ENCODE measurements at places on chromosomes 4 and X.
A peak's percentile ranks its signal among the peaks of the same experiment; 100 is the strongest.

- no peak for DNase-seq
Measured at GRCh38 chrX:119069128-119069527, 3.7 kb upstream of the CT47C1 start.

DNA sequence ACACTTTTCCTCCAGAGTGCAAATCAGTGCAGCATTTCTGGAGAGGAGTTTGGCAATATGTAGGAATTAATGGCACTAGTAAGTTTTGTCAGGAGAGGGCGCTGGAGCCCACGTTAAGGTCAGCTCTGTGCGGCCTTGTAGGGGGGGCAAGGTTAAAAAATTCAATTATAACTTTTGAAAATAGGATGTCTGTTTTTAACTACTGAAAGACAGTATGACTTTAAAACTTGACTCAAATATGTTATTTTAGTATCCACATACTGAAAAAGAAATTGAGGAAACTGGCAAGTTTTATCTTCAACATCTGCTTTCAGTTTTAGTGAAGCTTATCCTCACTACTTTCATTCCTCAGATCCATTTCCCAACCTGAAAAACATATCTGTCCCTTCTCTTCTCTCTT lies 30.9 kb upstream of the HSD17B13 start:
- peak; percentile 21 for DNase-seq

- no peak for DNase-seq
Measured at GRCh38 chrX:149145845-149146285, 359.2 kb downstream of the IDS start.

DNA sequence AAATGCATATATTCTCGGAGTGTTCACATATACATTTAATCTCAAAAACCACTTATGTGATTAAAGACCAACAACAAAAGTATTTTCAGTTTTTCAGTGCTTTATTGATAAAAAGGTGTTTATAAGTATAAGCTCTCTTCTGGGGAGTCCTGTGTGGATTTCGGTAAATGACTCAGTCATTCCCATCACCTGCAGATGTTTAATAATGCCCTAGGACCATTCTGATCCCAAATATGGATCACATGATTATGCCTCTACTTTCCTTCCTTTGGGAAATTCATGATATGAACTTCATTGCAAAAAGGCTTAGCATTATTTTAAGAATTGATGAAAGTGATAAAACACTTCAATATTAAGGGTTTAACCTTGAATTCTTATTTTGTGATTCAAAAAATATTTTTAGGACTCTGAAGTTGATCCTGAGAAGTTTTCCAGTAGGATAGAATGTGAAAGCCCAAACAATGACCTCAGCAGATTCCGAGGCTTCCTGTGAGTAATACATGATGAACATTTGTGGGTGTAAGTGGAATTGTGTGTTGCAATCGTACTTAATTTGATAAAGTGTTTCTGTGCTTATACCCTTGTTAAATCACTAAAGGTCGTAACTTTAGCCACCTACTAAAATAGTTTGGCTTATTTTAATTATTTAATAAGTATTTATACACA lies 40.2 kb downstream of the ATP10D start:
- no peak for DNase-seq

GRCh38 chr4:3245676-3246075 lies 3.3 kb upstream of the MSANTD1 start:
- no peak for DNase-seq

DNA sequence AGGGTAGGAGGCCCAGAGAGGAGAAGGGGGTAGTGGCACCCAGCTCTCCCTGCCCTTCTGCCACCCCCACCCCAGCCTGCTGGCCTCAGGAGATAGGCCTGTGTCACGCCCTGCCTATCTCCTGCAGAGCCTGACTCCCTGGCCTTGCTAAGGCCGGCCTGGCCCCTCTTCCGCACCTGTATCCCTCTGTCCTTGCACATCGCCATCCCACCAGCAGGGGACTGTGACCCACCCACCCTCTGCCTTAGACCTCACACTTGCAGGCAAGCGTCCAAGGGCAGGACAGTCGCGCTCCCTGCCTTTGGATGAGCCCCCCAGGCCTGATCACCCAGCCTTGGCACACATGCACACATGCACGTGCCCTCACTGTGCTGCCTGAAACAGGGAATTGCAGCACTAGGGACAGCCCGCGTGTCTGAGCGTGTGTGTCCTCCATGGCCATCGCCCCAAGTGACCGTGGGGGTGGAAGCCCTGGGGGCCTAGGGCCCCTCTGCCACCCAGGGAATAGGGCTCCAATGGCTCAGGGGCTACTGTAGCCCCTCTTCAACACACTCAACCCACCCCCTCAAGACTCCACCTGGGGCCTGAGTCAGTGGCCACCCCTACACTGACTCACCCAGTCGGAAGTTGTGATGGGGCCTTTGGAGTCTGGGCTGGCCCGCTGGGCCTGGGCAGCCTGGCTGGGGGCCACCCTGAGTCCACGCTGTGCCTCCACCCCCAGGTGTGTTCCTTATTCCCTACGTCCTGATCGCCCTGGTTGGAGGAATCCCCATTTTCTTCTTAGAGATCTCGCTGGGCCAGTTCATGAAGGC lies 2.1 kb downstream of the SLC6A8 start:
- DNase-seq, result no peak

- DNase-seq, result no peak
Measured at GRCh38 chr4:133513901-133514300, 364.8 kb downstream of the PCDH10 start.

DNA sequence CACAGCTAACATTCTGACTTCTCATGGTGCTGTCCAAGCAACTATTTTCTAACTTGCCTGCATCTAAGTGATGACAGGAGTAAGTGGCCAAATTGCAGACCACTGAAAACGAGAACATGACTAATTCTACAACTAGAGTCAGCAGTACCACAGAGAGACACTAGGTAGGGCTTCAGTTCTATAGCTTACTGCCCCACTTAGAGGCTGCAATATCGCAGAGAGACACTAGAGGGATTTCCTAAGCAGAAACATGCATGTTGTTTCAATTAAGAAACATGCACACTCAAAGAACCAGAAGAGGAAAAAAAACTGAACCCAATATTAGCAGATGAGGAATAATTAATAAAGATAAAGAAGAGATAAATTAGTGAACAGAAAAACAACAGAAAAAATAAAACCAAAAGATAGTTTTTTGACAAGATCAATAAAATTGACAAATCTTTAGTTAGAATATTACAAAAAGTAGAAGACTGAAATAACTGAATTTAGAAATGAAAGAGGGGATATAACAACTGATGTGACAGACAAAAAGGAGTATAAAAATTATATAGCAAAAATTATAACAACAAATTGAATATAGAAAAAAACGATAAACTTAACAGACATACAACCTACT lies 100.8 kb downstream of the SPIN4 start:
- no peak for DNase-seq

- DNase-seq, result no peak
Measured at GRCh38 chrX:41824551-41824950, 98.8 kb downstream of the CASK start.

- DNase-seq, result peak; percentile 23
Measured at GRCh38 chrX:110675886-110676285, 119.7 kb downstream of the CHRDL1 start.

- peak; percentile 2 for DNase-seq
Measured at GRCh38 chr4:84862064-84862463, 104.4 kb downstream of the WDFY3 start.

- no peak for DNase-seq
Measured at GRCh38 chr4:110533940-110534339, 58.0 kb downstream of the ENPEP start.

- no peak for DNase-seq
Measured at GRCh38 chr4:54695337-54695736, 37.6 kb downstream of the KIT start.

DNA sequence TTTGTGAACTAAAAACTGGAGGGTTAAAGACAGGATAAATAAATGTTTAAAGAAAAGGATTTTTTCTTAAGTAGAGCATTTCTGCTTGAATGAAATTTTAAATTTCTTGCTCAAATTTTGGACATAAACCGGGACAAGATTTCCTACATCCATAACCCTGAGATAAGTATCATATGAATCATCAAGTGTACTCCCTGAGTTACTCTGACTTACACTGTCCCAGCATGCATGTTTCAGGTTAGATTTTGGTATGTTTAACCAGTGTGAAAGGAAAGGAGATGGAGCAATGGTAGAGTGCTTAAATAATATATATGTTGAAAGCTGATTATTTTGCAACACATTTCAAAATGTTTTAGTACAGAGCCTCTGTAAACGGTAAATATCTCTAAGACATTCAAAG lies 175.2 kb downstream of the ADGRL3 start:
- no peak for DNase-seq

DNA sequence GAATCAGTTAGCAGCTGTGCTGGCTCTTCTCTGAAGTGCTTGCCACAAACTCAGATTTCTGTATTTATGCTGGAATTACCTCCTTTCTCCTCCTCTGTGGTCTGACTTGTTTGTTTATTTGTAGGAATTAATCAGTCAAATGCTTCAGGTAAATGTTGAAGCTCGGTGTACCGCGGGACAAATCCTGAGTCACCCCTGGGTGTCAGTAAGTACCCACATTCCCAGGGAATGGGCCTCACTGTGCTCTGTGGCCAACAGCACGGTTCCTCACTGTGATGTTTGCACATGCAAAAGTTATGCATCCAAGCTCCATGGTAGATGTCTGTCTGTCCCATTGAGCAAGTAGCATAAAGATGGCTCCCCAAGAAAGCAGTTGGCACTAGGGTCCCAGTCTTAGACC lies 169.9 kb downstream of the DCLK2 start:
- no peak for DNase-seq

GRCh38 chr4:54482529-54483200 lies 175.1 kb upstream of the KIT start:
- no peak for DNase-seq

GRCh38 chrX:18575744-18576143 lies 96.2 kb downstream of the RS1 start:
- DNase-seq, result no peak

DNA sequence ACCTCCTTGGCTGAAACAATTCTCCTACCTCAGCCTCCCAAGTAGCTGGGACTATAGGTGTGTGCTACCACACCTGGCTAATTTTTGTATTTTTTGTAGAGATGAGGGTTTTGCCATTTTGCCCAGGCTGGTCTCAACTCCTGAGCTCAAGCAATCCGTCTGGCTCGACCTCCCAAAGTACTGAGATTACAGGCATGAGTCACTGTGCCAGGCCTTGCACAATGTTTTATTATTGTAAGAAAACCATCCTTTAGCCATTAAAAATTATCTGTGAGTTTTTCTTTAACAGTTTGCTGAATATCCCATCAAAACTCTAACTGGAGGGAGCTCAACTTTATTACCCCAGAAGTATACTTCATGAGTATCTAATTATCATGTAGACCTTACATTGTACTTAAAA lies 900.3 kb downstream of the PCDH7 start:
- no peak for DNase-seq

DNA sequence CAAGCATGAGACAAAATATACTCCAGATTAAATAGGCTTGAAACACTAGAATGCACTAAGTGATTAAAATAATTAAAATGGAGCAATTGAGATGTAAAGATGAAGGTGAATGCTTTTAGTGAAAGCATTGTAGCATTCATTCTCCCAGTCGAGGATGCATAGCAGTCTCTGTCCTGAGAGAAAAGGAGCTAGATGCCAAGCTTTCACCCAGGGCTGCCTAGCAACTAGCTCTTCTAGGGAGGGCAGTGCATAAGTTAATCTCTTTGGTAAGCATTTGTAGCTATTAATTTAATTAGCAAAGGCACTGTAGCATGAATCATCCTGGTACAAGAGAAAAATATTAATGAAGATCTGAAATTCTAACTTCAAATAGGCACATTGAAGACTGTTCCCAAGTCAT lies 1014.8 kb downstream of the C4orf33 start:
- DNase-seq, result no peak

DNA sequence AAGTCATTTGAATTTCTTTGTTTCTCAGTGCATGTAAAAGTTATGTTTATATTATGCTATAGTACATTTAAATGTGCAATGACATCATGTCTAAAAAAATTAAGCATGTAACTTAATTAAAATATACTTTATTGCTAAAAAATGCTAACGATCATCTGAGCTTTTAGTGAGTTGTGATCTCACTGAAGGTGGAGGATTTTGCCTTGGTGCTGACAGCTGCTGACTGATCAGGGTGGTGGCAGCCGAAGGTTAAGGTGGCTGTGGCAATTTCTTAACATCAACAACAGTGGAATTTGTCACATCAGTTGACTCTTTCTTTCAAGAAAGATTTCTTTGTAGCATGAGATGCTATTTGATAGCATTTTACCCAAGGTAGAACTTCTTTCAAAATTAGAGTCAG lies 6.6 kb downstream of the ANAPC4 start:
- no peak for DNase-seq

DNA sequence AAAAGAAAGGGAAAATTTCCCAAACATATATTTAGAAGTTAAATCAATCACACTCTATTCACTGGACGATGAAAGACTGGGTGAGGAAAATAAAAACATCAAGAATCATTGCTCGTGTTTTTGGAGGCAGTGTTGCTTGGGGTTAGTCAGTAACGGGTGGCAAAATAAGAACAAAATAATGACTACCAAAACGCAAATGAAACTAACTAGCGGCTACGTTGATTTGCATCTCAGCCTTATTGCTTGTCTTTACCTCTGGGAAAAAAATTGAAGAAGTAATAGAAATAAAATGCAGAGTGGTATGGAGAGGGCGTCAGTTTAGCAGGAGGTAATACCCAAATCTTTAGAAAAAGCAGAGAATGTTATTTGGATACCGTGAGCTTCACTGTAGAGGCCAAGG lies 86.4 kb upstream of the SORBS2 start:
- no peak for DNase-seq

DNA sequence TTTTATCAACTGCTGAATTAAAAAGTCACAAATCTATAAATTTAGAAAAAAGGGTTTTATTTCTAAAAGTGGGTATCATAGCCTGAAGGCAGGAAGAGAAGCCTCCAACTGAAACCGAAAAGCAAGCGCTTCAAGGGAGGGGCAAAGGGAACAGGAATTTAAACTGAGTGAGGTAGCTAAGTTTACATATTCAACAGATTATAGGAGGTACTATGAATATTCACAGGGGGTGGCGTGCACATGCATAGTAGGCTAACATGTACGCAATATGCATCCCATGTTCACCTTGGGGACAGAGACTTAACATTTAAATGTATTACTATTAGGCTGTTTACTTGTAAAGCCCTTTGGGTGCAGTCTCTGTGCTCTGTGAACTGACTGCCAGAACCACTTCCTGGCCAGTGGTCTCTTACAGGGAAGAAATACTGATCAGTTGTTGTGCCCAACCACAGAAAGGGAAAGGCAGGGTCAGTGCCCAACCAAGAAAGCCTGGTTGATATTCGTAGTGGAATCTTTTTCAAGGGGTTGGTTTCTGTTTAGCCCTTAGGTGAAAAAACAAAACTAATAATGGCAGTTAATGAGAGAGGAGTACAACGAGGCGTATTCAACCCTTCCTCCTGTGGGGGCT lies 168.7 kb upstream of the GALNTL6 start:
- no peak for DNase-seq

DNA sequence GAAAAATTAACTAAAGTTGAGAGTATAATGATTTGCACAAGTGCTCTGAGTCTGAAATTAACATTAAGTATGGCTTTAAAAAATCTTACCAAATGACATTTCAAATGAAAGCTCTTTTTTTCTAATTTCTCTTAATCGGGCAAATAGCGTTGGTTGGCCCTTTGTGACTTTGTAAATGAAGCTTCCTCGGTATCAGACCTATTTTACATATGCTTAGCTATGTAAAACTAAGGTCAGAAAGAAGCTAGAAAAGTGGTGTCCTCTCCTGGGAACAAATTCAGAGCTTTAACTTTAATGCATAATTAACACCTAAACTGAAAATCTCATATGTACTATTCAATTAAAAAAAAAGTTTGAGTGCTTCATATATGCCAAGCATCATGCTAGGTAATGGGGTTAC lies 62.7 kb downstream of the N4BP2 start:
- DNase-seq, result no peak

- no peak for DNase-seq
Measured at GRCh38 chrX:110584083-110584482, 211.5 kb downstream of the CHRDL1 start.

All from NCI-H2081 (cell line).